ENCODE measurements at places on chromosomes 6 and 20.

DNA sequence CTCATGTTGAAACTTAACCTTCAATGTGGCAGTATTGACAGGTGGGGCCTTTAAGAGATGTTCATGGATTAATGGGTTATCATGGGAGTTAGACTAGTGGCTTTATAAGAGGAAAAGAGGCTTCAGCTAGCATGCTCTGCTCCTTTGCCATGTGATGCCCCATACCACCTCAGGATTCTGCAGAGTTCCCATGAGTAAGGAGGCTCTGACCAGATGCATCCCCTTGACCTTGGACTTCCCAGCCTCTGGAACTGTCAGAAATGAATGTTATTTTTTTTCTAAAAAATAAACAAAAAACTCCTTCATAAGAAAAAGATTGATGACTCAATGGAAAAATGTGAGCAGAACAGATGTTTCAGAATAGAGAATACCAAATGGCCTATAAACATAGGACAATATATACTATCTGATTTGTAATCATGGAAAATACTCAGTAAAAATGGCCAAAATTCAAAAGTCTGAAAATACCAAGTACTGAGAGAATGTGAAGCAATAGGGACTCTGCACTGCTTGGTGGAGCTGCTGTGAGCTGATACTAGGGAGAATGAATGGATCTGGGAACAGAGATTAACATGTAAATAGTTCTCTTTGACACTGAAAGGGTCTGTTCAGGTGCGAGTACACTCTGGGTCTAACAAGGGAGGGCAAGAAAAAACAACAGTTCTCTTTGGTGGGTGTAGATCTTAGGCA lies 7.4 kb upstream of the TRIM39 start:
- DNase-seq, result no peak

GRCh38 chr6:100463630-100464161 lies 1.0 kb downstream of the SIM1 start:
- DNase-seq, result no peak

DNA sequence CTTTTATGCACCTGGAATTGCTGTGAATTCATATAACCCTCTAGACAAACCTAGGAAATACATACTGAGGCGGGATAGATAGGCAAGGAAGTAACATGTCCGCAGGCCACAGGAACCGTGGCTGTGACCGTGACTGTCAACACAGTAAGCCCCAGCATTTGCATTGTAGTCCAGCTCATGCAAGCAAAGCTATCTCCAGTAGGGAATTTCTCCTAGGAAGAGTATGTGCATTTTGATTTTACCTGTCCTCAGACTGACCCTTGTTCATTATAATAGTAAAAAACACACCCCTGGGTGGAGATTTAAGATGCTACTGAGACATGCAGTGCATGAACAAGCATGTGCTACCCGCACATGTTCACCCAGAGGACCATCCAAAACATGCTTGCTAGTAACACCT lies 30.5 kb upstream of the RIMS4 start:
- no peak for DNase-seq

DNA sequence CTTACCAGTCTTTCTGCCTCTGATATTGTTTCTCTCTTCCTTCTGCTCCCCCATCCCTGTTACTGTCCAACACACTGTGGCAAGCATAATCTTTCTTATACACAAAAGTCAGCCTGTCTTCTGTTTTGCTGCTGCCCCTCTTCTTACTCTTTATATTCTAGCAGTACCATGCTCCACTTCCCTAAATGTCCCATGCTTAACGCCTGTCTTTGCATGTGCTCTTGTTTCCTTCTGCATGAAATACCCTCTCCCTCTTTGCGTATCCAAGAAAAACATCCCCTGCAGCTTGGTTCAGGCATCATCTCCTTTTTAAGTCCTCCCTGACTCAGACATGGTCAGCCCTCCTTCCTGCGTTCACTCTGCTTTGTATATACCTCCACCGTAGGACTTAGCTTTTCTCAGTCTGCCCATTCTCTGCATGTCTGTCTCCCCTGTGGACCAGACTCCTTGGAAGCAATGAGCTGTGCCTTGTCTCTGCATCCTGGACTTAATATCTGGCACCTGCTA lies 103.9 kb downstream of the CTNNBL1 start:
- DNase-seq, result no peak

GRCh38 chr6:122984393-122984792 lies 11.6 kb upstream of the CLVS2 start:
- no peak for DNase-seq

- DNase-seq, result no peak
Observed at GRCh38 chr20:3785240-3786125, 1.1 kb downstream of the CENPB start.

DNA sequence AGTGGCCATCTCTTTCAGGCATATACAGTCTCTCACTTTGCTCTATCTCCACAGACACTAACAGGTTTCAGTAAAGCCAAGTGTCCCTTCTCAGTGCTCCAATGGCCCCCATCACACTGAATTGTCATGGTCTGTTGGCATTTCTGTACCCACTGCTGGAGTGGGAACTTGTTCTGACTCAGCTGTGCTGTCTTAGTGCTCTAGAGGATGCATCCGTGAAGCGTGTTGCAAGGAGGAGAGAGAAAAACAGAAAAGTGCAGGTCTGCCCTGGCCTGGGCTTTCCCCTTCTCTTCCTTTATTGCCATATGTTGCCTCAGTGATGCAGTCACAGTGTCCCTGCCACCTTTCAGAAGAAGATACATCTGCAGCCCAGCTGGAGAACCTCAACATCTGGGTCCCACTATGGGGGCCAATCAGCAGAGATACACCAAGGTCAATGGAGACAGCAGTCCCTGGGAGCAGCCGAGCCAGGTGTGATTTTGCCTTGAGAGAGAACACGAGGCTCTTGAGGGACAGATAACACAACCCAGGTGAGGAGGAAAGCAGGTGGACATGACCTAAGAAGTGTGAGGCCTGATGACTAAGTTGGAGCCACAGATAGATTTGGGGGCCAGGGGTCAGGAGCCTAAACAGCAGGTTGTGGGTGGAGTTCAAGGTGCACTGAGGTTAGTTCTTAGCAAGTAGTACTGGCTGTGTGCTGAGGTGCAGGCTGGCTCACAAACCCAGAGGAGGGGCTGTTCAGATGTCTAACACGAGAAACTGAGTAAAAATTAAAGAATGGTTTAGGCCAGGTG lies 5.6 kb upstream of the PLCG1 start:
- DNase-seq, result no peak

GRCh38 chr6:626236-626635 lies 30.7 kb downstream of the HUS1B start:
- no peak for DNase-seq

DNA sequence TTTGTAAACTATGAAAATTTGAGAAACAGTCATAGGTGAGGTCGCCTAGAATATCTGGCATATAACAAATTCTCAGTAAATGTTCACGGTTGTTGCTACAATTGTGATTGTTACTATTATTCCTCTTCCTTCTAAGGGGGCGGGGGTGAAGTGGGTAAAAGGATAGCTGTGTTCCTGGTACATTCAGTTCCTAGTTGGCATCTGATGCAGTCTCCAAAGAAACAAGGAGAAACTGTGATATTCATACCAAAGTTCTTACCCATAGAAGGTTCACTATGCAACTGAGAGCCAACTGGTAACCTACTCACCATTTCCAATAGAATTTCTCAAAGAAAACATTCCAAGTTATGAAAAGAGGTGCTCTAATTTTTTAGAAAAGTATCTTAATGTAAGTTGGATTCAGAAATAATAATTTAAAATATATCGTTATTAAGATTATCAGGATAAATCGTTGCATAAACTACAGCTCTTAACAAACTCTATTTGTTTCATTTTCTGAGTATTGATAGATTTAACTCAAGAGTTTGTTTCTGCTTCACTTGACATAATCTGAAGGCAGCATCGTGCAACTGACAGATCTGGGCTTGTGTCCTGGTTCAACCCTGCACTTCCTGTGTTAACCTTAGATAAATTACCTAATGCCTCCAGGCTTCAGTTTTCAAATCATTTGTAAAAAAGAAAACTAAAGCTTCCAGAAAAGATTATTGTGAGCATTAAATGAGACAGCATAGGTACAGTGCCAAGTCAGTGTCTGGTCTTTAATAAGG lies 13.3 kb upstream of the MAP7 start:
- DNase-seq, result no peak

DNA sequence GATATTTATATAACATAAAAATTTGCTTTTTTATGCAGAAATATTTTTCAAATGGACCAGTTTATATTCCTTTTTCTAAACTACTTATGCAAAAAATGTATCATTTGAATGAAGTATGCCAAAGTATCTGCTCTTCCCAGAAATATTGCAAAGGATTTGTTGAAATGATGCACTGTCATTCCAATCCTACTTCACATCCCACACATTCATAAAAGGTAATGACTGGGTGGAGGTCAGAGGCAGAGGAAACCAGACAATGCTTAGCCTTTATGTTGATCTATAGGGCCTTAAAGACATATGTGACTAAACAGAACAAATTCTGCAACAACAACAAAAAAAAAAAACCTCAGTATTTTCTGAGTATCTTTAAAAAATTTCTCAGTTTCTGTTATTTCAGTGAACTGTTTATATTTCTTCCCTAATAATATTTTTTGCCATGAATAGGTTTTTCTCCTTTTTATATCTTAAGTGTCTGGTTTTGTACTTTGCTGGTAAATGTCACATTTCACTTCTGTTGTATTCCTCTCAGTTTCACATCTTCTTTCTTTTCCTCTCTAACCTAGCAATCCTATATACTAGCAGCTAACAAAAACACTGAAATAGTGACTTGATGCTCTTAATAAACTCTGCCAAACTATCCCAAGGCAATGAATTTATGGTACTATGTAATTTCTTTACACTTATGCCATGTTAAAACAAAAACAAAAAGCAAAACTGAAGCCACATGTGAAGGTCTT lies 374.1 kb downstream of the BCKDHB start:
- DNase-seq, result no peak
